ENCODE measurements at places on chromosomes 16 and 17. TPM values are rescaled to one million over a fixed set of nuclear protein-coding genes. Genes with fewer than 3 reads are reported as not detected.
A peak's percentile ranks its signal among the peaks of the same experiment; 100 is the strongest.

- no peaks in the 10 kb centered on the region for H3K36me3 ChIP-seq
- H3K4me3 ChIP-seq, result no peak overlapping the region
- no peaks in the 10 kb centered on the region for H3K4me1 ChIP-seq
Measured at GRCh38 chr17:45672792-45673191, 111.3 kb upstream of the CRHR1 start.

- no peak for DNase-seq
- peaks cover 6% of the 10 kb centered on the region for H3K4me1 ChIP-seq
- no peaks in the 10 kb centered on the region for H3K27me3 ChIP-seq
- no peak overlapping the region for H3K4me3 ChIP-seq
- no peak overlapping the region for H3K27ac ChIP-seq
- H3K36me3 ChIP-seq, result no peaks in the 10 kb centered on the region
Measured at GRCh38 chr17:27498615-27499309, 42.5 kb downstream of the KSR1 start.

GRCh38 chr17:7687072-7687907, at the start of gene TP53:
Gene TP53 (minus strand): TSS chr17:7687490. CDS start chr17:7676594, 10,896 bp downstream.
- H3K27ac ChIP-seq, result peak within 1 kb of the TSS; percentile 74
- peaks cover 7% of the 10 kb centered on the region for H3K4me1 ChIP-seq
- H3K4me3 ChIP-seq, result peak within 1 kb of the TSS; percentile 94

Gene ADAMTS18
- total RNA-seq, result 2.3 TPM

Gene IL32
- 6.8 TPM for total RNA-seq

Gene LPO
- not detected for total RNA-seq

Gene FA2H
- 0.66 TPM for total RNA-seq

Measured in ovary (tissue), 10 donors.